ENCODE measurements at places on chromosomes 7 and 10.

GRCh38 chr10:94123258-94123995 lies 129.7 kb downstream of the PLCE1 start:
- DNase-seq = no peak

GRCh38 chr7:27182285-27182841 lies 2.7 kb downstream of the HOXA11 start:
- DNase-seq = no peak

GRCh38 chr10:26854524-26854923 lies 6.2 kb downstream of the ABI1 start:
- DNase-seq = no peak

- no peak for DNase-seq
Observed at GRCh38 chr10:22662733-22663330, 51.5 kb downstream of the PIP4K2A start.

DNA sequence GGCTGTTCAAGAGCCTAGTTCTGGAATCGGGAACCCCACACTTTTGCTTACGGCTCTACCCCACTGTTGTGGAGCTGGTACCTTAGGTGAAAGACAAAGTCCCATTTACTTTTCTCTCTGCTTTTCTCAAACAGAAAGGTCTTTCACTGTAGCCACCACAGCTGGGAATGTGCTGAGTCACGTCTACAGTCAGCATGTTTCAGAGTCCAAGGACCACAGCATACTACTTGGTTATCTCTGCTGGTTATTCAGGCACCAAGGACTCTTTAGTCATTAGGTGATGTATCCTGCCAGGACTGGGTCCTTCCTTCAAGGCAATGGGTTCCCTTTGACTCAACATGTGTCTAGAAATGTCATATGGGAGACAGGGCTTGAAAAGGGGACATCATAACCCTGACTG lies 266.8 kb upstream of the STEAP1 start:
- DNase-seq = no peak

GRCh38 chr7:149302222-149302621 lies 40.2 kb downstream of the ZNF783 start:
- no peak for DNase-seq

DNA sequence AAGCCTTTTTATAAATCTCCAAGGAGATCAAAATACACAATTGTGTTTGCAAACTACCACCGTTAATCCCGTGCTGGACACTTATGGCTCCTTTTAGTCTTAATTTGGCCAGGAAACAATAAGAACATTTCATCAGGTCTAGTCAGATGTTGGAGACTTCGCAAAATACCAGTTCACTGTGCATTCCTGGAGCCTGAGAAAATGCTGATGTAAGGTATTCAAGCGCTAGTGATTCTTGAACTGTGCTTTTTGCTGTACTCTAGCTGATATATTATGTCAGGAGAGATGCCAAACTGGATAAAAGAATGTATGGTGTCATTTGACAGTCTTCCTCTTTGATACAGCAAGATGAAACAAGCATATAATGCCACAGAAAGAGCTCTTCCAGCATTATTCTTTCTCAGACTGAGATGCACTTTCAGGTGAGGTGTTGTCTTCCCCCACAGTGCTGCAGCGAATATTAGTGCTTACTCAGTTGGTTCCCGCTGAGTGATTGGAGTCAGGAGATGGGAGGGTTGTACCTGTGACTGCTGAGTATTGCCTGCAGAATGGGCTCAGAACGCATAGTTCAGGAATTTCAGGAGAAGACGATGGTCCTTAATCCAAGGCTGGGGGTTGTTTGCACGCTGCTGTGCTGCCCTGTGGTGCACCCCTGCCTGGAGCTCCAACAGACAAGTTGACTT lies 59.2 kb downstream of the OGDH start:
- DNase-seq = no peak

DNA sequence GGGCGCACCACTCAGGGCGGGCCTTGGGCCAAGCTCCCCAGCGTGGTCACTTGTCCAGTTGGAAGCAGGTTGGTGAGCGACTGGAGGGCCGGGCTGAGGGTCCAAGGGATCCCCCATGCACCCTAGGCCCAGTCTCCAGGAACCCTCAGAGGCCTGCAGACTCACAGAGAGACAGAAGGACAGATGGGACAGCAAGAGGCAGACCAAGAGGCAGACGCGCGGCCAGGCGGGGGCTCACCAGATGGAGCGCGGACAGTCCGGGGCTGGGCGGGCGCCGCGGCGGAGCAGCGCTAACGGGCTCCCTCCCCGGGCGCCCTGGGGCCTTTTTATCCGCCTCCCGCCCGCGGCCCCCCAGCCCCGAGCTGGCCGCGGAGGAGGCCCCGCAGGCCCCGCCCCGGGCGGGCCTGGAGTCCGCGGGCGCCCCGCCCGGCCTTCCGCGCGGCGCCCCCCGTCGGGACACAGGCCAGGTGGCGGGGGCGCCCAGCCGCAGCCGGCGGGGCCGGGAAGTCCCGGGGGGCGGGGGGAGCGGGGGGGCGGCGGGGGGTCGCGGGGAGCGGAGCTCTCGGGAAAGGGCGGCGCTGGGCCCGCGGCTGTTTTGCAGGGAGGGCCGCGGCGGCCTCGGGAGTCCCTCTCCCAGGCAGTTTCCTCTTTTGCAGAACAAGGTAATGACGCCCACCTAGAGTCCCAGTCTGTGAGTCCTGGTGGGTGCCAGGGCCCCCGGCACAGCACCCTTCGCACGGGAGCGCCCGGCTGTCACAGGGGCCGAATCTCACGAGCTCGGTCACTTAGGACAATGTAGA lies at the start of gene LOXL4:
LOXL4 (minus strand) TSS at position 301 of the 800 bp plus-strand sequence. CDS start 5,175 bp downstream, outside the sequence.
- no peak for DNase-seq

DNA sequence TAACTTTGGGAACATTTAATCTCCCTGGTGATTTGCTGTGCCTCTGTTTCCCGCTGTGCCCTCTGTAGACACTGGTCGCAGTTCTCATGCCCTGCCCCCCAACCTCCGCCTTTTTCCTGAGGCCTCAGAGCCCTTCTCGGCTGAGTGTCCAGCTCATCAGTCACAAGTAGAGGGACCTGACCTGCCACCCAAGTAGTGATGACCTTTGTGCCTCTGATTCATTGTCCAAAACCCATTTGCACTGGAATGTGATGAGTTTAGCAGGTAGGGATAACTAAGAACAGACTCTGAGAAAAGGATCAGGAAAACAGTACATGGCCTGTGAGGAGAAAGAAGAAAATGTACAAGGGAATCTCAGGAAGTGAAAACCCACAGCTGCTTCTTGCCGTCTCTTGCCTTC lies 58.8 kb downstream of the LANCL2 start:
- DNase-seq = no peak

DNA sequence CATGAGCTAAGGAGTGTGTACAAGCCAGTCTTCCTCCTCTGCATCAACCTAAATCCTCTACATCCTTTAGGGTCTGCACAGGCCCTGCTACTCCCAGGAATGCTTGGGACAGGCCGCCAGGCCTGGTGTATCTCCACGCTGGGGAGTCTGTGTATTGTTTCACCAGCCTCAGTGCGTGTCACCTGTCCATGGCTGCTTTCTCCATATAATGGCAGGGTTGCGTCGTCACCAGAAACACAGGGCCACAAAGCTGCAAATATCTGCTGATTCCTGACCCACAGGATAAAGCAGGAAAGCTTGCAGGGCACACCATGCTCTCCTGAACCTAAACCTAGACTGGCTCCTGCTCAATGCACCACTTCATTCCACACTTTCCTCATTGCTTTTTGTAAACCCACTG lies 45.6 kb downstream of the COBL start:
- no peak for DNase-seq

DNA sequence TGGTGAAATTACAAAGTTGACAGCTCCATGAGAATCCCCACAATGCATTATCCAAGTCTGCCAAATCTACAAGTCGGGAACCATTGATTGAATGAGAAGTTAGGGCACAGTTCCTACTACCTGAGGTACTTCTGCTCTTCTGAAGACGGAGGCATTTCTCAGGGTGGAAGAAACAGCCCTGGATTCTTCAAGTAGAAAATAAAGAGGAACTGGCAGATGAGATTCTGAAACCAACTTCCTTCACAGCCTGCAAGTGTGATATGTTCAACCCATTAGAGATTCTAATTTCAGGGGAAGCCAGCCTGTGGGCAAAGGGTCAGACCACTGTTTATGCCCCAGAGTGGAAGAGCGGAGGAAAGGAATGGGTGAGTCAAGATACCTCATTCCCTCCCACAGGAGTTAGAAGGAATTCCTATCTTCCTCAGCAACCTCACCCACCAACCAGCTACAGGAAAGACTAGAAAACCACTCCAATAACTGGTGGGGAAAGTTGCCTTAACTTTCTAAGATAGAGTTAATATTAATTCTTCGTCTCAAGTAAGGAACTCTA lies 50.5 kb upstream of the BMPER start:
- DNase-seq = no peak

DNA sequence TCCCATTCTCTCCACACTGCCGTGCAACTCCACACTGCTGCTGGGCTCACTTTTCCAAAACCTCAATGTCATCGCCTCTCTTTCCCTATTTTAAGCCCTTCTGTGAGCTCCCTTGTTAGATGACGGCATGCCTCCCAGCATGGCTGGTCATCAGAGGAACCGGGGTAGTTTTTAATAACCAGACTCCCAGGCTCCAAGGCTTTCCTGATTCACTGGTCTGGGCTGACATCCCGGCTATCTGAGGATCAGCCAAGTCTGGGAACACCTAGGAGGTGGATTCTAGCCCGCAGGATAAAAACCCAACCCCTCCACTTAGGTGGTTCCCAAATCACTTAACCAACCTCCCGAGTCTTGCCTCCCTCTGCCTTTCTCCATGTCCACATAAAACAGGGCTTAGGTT lies 295.4 kb upstream of the FZD8 start:
- DNase-seq = no peak

DNA sequence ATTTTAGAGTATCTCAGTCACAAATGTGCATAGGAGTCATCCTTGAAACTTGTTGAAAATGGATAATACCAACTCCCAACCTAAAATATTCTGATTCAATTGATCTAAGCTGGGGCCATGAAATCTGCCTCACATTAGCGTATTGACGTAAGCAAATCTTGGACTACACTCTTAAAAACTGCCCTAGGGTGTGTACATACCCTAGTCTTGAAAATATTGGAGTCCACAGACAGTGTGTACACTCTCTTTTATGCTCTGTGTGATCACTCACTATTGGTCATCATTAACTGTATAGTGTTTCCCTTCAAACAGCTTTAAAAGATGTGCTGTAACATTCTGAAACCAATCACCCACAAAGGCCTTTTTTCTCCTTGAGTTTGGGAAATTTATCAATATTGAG lies 102.9 kb upstream of the FERD3L start:
- DNase-seq = no peak

- no peak for DNase-seq
Observed at GRCh38 chr7:77563275-77563674, 26.2 kb downstream of the PTPN12 start.

DNA sequence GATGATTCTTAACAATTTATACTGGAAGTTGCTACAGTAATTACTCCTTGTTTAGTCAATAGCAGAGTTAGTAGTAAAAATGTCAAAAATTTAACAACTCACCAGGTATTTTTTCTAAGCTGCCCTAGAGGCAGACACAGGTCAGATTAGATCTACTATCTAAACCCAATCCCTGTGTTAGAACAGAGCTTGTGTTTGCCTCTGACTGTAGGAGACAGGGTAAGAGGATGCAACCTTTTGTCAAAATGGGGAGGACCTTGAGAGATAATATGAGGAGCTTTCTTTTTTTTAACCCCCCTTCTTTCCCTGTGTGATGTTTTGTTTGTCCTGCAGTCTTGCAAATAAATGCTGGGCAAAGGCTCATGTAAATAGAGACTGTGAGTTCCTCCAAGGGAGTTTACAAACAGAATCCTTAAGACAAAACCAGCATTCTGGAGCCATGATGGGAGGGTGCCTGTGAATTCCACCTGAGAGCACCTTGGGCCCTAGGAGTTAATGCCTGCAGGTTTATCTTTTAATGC lies 353.1 kb downstream of the GATA3 start:
- DNase-seq = no peak

GRCh38 chr7:82404652-82405051 lies 38.9 kb downstream of the CACNA2D1 start:
- DNase-seq = no peak

DNA sequence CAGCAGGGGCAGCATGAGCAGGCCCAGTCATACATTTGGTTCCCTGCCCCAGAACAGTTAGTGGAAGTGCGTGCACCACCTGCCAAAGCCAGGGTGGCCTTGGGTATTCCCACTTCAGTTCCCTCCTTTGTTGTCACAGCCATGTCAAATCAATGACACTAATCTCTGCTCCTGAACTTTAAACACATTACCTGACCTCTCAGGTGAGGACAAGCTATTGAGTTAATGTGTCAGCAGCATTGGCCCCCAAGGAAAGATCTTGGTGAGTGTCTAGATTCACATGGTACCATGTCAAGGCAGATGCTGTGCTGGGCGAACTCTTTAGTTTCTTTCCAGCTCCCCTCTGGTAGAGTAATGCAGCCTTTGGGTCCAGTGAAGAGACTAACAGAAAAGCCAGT lies 2.1 kb downstream of the CYP3A5 start:
- no peak for DNase-seq

DNA sequence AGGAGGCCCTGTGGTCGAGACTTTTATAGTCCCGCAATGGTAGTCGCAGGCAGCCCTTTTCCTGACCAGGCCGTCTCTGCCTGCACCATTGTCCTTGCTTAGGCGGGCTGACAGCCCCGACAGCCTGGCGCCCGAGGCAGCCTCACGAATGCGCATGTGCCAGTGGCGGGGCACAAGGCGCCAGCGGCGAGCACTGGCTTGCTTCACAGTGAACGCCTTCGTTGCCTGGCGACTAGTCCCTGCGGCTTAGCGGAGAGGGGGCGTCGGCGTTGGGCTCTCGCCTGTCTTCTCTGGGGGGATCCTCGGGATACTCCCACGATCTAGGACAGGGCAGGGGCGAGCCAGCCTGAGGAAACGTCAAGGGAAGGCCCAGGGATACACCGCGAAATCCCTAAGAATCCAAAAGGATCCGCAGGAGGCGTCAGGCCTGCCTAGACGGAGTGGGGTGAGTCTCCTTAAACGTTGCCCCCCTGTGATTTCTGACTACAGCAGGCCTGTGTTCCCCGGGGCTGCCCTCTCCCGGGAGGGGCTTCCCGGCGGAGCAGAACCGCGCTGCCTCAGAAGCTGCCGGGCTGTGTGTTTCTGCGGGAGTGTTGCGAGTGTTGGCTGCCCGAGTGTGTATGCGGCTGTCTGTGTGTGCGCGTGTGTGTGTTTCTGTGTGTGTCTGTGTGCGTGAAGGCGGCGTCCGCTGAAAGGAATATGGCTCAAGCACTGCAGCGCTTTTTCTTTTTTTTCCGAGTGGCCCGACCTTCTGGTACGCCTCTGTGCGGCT lies 20.5 kb upstream of the ZNF273 start:
- DNase-seq = no peak

DNA sequence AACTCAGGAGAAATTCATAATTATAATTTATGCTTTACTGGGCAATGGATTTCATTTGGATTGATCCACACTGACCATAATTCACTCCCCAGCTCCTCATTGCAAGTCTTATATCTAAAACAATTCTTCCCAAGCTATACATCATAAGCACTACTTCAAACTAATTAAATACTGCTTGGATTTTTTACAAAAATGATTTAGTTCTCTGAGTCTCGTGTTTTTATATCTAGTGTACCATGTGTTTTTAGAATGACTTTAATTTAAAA lies 443.8 kb downstream of the GPAM start:
- DNase-seq = no peak

DNA sequence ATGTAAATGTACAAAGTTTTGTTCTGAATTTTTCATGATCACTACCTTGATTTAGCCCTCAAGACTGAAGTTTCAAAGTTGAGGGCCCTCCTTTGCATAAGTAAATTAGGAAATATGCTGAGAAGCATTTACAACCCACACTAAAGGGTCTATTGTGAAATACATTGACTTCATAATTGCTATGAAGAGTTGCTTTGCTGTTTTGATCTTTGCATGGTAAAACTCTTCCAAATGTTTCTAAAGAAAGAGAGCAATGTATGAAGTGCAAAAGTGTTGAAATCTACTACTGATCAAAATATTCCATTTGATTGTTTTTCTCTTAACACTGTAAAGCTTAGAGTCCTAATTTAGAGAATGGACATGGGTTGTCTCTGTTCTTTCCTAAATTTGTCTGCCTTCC lies 77.2 kb downstream of the C7orf25 start:
- no peak for DNase-seq

Data from stimulated activated CD4-positive, alpha-beta T cell treated with anti-CD3 and anti-CD28 coated beads, Interleukin-12 subunit alpha, Interleukin-12 subunit beta, amount 100 ng/mL, for 24 hours (primary cell).